Activated effector memory CD4-positive, alpha-beta T cell treated with Interleukin-2 at 50 U/mL for 16 hours (primary cell): ENCODE measurements at places on chromosomes 7 and 10.

DNA sequence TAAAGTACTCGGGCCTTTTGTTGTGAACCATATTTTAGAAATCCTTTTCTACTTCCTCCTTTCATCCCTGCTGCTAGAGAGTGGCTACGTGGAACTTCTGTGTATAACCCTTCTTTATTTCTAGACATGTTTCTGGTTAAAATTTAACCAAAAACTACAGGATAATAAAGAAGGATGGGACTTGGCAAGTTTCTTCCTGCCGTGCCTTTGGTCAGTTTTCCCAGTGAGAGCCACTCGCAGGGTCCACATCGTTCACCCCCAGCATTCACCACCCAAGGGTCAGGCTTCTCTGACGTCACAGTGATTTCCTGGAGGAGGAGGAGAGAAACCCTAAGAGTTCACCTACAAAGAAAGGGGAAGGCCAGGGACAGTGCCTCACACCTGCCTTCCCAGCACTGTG, 45.4 kb downstream of the NKX6-2 start:
- DNase-seq = no peak

GRCh38 chr10:72145657-72146056, 57.3 kb upstream of the SPOCK2 start:
- DNase-seq = no peak

DNA sequence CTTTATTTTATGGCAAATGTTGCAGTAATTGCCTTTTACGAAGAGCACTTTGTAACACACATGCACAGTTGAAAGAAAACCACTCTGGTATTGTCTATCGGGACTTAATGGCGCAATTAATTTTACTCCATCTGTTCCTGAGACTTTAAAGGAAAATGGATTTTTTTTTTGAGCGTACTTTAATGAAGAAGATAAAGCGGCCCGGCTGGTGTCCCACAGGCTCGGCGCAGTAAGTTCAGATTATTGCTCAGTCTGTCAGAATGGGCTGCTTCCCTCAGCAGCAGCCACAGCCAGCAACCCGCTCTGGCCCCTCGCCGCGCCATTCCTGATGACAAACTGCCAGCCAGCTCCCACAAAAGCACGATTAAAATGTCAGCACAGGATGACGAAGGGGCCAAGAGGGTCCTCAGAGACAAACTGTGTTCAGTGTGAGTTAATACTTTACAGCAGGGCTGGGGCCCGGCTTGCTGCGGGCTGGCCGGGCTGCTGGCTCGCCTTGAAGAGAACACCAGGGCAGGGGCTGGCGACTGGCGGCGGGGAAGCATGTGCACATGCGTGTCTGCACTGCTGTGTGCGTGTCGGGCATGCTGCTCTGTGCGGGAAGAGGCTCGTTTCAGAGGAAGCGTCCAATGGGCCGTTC, 501.0 kb upstream of the GALNT17 start:
- no peak for DNase-seq

GRCh38 chr10:120503689-120504088, 46.7 kb downstream of the PLPP4 start:
- DNase-seq = no peak

- no peak for DNase-seq
These were observed 9.7 kb upstream of the ANLN start for GRCh38 chr7:36379831-36380504.
